ENCODE measurements at places on chromosomes 3 and 15. TPM values are rescaled to one million over a fixed set of nuclear protein-coding genes. Genes with fewer than 3 reads are reported as not detected.

Gene FYCO1
- 12.8 TPM for polyA plus RNA-seq

Gene NRROS
- 5.5 TPM for polyA plus RNA-seq

Gene ANP32A
- polyA plus RNA-seq: 49.5 TPM

Gene FAH
- polyA plus RNA-seq: 49.0 TPM

Gene BSN
- 9.9 TPM for polyA plus RNA-seq

Gene CHRNB4
- polyA plus RNA-seq: 13.1 TPM

Gene CIB2
- polyA plus RNA-seq: 43.6 TPM

Gene NEK11
- polyA plus RNA-seq: 35.9 TPM

Gene FAM227B
- polyA plus RNA-seq: 28.3 TPM

Gene GOLGA6A
- 24.6 TPM for polyA plus RNA-seq

Gene ARHGEF26
- polyA plus RNA-seq: 14.7 TPM

Gene HEMK1
- polyA plus RNA-seq: 25.7 TPM

Gene BFSP2
- not detected for polyA plus RNA-seq

DNA sequence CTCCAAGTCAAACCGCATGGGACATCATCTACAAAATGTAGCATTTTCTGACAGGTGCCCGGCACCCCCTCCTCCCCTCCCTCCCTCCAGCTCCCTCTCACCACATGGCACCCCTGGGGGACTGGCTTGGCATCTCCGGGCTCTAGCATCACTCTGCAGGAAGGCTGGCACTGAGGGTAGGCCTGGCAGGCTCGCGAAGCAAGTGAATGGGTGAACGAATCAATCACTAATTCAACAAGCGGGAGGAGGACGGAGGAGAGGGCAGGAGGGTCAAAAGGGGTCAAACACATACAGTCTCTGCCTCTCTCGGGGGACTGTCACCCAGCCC lies 155.7 kb downstream of the NUP210 start:
- no peak for DNase-seq

GRCh38 chr3:16103472-16103871 lies 71.0 kb upstream of the GALNT15 start:
- no peak for DNase-seq

DNA sequence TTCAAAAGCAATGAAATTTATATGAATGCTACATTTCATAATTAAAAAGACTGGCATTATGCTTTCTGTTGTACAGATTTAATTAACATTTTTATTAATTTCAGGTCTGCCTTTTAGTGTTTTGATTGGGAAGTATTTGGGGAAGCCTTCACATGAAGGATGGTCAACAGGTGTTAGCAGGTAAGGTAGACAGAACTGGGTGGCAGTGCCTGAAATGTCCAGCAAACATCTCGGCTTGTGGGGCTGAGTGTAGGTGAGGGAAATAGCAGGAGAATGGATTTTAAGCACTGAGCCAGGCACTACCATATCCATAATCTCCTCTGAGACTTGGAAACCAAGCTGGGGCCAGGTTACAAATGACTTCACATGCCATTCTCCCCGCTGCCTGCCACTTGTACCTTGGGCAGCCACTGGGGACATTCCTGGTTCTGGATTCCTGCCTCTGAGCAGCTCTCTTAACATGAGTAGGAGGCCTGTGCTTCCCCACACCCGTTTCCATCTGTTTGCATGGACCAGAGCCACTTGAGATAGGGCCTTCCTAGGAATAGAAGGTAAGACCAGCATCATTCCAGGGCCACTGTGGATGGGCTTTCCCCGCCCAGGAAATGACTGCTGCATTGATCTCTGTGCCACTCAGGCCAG lies 125.9 kb upstream of the HES1 start:
- no peak for DNase-seq

- DNase-seq: no peak
Observed at GRCh38 chr3:124966521-124967445, 32.2 kb upstream of the MUC13 start.

GRCh38 chr3:140447136-140447535 lies 230.7 kb upstream of the TRIM42 start:
- DNase-seq: peak; percentile 41

GRCh38 chr3:143736205-143736997 lies 111.9 kb downstream of the SLC9A9 start:
- no peak for DNase-seq

DNA sequence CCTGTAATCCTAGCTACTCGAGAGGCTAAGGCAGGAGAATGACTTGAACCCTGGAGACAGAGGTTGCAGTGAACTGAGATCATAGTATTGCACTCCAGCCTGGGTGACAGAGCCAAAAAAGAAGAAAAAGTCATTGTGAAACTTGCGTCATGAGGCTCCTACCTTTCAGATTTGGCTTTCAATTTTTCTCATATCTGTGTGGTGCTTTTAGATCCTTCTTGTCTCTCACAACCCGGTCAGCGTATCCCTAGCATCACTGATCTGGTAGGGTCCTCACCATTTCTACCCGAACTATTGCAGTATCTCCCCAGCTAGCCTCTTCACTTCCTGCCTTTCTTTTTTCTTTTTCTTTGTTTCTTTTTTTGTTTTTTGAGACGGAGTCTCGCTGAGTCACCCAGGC lies 21.6 kb upstream of the GCNT3 start:
- no peak for DNase-seq

DNA sequence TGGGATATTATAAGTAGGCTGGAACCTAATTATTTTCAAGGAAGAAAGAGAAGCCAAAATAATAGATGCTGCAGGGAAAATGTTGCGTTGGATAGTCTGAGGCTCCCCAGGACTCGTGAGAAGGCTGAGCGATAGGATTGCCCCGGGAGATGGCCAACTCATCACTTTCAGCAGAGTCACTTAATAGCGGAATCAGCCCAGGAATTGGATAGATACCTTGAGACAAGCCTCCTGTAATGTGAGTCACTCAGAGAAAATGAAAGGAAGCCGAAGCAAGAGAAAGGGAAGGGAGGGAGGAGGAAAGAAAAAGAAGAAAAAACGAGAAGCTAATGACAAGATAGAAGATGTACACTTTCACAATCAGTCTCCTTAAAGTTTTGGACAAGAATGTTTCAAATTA lies 94.3 kb downstream of the SQOR start:
- DNase-seq: no peak

DNA sequence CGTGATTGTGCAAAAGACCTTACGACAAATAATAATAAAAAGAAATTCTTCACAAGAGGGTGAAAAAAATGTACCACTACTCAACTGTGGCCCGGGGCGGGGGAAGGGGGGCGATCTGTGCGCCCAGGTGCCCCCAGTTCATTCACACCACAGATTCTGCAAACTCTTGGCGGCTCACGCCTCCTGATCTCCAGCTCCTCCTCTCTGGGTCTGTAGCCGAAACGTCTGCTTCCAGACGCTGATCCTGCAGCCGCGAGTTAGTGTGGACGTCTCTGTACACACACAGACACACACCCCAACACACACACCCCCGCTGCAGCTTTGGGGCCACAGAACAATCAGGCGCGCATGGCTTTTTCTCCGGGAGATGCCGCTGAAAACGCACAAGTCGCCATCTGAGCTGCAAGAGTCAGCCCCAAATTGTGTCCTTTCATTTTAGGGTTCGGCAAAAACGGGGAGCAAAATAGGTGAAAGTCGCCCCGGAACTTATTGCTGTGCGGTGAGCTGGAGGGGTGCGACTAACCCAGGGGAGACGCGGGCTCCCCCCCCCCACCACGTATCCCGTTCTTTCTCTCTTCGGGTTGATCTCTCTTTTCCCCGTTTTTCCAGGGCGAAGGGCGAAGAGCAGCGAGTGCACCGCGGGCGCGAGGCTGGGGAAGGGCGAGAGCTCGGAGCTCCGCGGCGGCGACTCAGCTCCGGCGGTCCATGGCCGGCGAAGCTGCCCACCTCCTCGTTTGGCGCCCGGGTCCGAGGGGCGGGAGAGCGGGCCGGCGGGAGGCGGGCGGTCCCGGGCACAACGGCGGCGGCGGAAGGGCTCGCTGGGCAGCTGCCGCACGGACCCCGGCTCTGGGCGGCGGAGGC lies 505 bp upstream of the WNT5A start:
- DNase-seq: peak; percentile 65

DNA sequence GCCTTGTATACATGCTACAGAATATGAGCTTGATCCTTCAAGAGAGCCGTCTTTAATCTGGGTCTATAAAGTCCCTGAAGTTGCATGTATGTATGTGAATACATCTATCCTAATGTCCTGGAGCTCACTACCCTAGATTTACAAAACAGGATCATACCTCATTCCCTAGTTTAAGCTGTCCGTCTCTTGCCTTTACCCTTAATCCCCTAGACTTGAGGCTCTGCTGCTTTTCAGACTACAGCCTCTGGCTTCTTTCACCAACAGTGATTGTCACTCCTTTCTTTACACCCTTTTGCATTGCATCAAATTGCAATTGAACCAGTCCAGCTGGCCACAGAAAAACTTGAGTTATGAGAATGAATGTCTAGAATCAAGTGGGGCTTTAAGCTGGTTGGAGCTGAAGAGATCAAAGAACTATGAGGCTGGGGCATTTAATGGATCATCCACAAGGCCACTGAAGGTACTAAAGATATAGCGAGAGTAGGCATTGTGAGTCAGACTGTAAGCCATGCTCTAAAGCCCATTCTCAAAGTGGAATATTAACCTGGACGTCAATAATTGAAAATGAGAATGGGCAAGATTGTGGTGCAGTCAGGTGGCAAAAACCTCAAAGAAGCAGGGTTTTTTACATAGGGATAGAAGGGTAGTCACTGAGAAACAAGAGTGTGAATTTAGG lies 12.3 kb upstream of the PLD1 start:
- no peak for DNase-seq

DNA sequence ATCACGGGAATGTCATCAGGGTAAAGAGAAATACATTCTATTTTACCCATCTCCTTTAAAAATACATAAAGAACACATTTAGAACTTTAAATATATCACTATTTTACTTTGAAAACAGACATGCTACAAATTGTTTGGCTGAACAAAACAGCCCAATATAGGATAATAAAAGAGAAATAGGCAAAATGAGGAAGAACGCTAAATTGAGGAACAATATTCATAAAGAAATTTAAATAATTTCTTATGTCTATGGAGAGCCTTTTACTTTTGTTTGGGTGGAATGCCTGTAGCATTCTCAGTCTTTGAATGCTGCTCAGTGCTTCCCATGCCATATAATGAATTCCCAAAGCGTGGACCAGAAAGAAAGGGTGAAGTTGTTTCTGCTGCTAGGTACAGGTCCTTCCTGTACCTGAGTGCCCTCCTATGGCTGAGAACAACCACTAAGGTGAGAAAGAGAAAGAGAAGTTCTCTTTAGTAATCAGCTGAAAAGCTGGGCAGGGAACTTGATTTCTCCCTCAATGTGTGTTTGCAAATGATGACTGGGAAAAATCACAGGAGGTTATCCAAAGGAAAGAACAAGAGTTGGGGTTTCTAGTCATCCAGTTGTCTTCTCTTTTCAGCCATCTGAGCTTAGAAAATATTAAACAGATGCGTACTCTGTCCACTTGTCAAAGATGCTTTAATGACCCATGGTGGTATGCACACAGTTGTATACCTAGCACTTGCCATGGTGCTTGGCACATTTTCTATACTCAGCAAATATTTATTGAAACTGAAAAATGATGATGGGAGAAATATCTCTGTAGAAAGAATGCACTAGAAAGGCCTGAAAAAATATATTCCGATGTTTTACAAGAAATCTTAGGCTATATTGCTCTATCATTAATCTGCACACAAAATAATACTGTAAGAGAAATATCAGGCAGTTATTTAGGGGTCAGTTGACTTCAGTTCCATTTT lies 404.6 kb downstream of the TIGIT start:
- no peak for DNase-seq

DNA sequence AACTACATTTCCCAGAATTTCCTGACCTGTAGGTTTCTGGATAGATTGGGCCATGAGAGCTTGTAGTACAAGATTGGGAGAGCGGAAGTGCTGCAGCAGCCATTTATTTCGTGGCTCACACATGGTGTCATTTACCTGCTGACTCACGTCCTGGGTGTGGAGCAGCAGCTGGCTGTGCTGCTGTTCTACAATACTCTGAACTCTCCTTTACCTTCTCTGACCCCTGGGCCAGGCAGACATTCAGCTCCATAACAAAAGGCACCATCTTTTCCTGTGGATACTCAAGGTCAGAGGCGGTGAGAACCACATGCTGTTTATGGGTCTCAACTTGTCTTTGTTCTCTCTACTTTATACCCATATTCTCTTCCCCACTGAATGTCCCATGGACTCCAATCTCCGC lies 490.2 kb downstream of the IGSF11 start:
- DNase-seq: no peak

GRCh38 chr15:24857763-24858162 lies 97.0 kb upstream of the SNRPN start:
- no peak for DNase-seq

GRCh38 chr3:68033867-68034266 lies 379.5 kb upstream of the SUCLG2 start:
- DNase-seq: no peak

- no peak for DNase-seq
Observed at GRCh38 chr15:81265256-81265943, 58.5 kb downstream of the STARD5 start.

- peak; percentile 54 for DNase-seq
Observed at GRCh38 chr15:67146234-67146633, 80.8 kb downstream of the SMAD3 start.

DNA sequence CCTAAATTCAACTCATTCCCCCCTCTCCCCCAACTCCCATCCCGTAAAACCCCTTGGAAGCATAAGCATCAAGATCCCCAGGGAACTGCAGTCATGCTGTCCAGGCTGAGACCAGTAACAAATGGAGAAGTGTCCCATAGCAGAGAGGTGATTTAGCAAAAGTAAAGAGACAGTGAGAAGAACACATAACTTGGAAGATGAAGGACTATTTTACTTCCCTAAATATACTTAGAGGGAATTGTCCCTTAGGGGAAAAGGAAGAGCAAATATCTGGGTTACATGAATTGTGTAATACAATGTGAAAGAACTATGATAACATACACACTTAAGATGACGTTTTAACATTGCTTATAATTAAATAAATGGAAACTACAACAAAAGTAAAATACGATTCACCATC lies 61.6 kb upstream of the LRRFIP2 start:
- no peak for DNase-seq

GRCh38 chr3:170621256-170621655 lies 35.4 kb upstream of the SLC7A14 start:
- DNase-seq: no peak

- DNase-seq: no peak
Observed at GRCh38 chr3:45896956-45897355, 10.6 kb downstream of the CCR9 start.

DNA sequence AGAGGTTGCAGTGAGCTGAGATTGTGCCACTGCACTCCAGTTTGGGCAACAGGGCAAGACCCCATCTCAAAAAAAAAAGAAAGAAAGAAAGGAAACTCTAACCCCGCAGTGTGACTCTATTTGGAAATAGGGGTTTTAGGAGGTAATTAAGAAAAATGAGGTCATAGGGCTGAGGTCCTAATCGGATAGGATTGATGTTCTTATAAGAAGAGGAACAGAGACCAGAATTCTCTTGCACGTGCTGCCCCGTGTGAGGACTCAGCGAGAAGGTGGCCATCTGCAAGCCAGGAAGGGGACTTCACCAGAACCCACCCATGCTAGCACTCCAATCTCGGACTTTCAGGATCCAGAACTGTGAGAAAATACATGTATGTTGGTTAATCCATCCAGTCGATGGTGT lies 25.8 kb downstream of the KLHL6 start:
- DNase-seq: no peak

GRCh38 chr3:116552246-116552645 lies 107.0 kb upstream of the LSAMP start:
- no peak for DNase-seq

- DNase-seq: no peak
Observed at GRCh38 chr3:39644176-39644575, 165.2 kb upstream of the MYRIP start.

Measured in testis (tissue), 5 donors.